HepG2 (cell line): ENCODE measurements at places on chromosomes 5 and 9. TPM values are rescaled to one million over a fixed set of nuclear protein-coding genes. Genes with fewer than 3 reads are reported as not detected.

Gene CNOT8
- 37.1 and 50.3 TPM in 2 replicates for total RNA-seq

Gene KIF12
- total RNA-seq = 0.81 and 1.8 TPM in 2 replicates

Gene ANXA2R
- 0.76 and 0.95 TPM in 2 replicates for total RNA-seq

Gene HACD4
- total RNA-seq = not detected in 2 replicates
